Smooth muscle cell of the pulmonary artery (primary cell): ENCODE measurements at places on chromosomes 1 and 21. TPM values are rescaled to one million over a fixed set of nuclear protein-coding genes. Genes with fewer than 3 reads are reported as not detected.

Gene UBE2U
- total RNA-seq = not detected in 2 replicates

Gene IL6R
- total RNA-seq = 4.9 and 12.6 TPM in 2 replicates

Gene TCP10L
- 0.26 and 0.65 TPM in 2 replicates for total RNA-seq

Gene PLA2G5
- 0.36 and 0.52 TPM in 2 replicates for total RNA-seq

Gene ADAMTS1
- 1,313 and 1,797 TPM in 2 replicates for total RNA-seq

Gene FAM229A
- 0.98 and 1.1 TPM in 2 replicates for total RNA-seq

Gene FCRL6
- total RNA-seq = not detected in 2 replicates

Gene RAB3GAP2
- total RNA-seq = 49.3 and 51.5 TPM in 2 replicates

Gene FAM163A
- total RNA-seq = under 0.01 TPM in 1 of 2 replicates, not detected in the other

Gene RBM11
- total RNA-seq = 0.26 TPM in 1 of 2 replicates, not detected in the other

Gene OR6N1
- not detected in 2 replicates for total RNA-seq

Gene RSBN1
- total RNA-seq = 17.3 and 17.7 TPM in 2 replicates
